Mesenchymal stem cell (in vitro differentiated cells and primary cell): ENCODE measurements at places on chromosomes 3 and 15.

DNA sequence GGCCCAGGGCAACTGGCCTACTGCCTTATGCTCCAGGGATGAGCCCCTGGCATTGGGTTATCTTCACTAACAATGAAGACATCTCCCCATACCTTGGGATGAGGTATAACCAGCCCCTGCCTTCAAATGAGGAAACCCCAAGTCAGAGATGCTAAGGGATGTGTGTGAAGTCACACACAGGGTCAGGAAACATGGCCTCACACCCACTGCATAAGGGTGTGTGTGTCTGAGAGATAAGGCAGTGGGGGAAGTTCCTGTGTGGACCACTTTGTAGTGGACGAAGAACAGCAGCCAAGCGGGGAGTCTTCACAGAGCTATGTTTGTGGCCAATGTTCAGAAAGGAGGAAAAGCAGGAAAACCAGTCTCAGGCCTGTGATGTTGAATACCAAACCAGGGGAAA is 10.5 kb downstream of the ELP6 start:
- no peak for DNase-seq

- no peak for DNase-seq
Measured at GRCh38 chr3:109228391-109229080, 87.8 kb downstream of the DPPA2 start.

- no peak for DNase-seq
Measured at GRCh38 chr15:78689626-78690025, 48.6 kb upstream of the CHRNB4 start.

- no peak for DNase-seq
Measured at GRCh38 chr3:23952646-23953045, 7.6 kb downstream of the NR1D2 start.

- DNase-seq: no peak
Measured at GRCh38 chr15:52181938-52182780, 9.0 kb downstream of the GNB5 start.

DNA sequence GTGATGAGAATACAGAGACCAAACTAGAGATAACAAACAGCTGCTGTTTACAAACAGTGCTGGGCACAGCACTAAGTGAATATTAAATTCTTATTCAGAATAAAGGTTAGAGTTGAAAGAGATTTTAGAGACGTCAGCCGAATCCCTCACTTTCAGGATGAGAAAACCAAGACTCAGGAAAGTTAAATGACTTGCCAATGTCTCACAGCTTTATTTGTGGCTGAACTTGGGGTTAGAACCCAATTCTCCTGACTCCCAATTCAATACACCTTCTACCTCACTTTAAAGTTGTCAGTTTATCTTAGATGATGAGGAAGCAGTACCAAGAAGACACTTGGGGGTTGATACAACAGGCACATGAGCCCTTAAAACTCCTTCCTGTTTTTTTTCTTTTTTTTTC is 180.9 kb downstream of the GAP43 start:
- no peak for DNase-seq

DNA sequence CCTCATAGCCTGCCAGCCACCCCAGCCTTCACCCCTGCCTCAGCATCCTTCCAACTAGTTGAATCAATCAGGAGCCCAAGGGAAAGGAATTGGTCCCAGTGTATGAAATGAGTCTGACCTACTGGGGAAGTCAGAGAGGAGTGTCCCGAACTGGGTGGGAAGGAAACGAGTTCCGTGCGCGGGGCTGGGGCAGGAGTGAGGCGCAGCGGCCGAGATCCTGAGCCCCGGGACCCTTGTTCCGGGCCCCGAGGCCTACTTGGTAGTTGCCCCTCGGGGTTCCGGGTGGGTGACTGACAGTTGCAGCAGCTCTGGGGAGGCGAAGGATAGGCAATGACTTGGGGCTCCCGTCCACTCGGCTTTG is 1.1 kb upstream of the PLCL2 start:
- DNase-seq: no peak

GRCh38 chr15:91921843-91922198 is 68.3 kb downstream of the SLCO3A1 start:
- DNase-seq: no peak

DNA sequence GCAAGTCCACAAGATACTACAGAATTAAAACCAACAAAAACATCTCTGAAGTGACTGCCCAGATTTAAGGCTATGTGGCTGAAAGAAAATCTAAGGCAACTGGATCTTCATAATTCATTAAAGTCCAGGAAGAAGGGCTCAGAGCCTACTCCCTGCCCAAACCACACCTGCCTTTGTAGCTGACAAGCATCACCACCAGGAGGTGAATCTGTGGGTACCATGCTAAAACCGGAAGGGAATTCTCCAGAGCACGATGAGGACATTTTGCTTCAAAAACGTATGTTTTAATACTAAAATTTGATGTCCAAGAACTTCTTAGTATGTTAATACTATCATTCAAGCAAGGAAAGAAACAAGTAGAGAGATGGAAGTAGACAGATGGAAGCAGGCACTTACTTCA is 495.9 kb upstream of the NECTIN3 start:
- DNase-seq: no peak

DNA sequence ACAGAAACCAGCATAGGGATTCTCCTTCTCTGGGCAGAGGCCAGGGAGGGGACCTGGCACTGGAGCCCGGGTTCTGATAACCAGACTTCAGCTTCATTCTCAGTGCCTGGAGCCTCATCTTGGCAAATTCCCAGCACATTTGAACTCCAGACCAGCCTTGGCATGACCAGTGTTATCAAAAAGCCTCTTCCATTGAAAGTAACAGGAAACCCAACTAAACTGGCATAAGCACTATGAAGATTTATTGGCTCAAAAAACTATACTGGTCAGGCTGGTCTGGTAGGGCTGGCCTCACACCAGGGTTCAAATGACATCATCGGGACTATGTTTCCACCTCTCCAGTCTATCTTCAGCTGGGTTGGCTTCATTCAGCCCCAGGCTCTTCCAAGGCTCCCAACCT is 48.1 kb upstream of the THUMPD3 start:
- DNase-seq: no peak

DNA sequence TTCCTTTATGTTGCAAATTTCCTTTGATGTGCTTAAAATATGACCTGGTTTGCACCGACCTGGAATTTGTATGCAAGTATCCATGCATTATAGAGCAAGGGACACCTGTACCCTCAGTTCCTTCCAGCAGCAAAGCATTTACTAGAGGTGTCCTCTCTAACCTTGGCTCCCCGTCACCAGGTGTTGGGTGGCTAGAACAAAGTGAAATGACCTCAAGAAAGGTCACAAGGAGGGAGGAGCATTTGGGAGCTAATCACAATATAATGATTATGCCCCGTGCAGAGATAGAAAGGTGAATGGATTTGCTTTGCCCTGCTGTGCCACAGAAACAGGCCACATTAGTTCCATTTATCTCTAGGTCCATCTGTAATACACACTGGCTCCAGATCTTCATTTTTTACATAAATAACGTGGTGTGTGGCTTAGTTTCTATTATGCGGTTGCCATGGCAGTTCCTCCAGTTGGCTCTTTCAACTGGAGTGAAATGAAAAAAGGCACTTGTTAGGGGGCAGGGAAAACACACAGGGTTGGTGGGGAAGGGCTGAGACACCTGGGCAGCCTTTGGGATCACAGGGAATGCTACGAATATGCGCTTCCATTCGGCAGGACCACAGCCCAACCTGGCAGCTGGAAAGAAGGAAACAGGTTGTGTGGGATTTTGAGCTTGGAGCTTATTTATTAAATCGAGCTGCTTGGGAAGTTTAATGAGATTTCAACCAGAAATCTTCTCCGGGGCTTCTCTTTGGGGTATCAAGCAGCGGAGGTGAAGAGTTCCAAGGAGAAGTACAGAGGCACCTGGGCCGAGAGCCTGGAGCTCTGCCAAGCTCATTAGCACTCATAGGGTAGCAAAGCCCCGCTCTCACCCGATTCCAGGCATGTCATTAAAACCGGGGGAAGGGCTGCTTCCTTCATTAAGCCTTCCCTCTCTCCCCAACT is 233.5 kb upstream of the ST8SIA2 start:
- no peak for DNase-seq

DNA sequence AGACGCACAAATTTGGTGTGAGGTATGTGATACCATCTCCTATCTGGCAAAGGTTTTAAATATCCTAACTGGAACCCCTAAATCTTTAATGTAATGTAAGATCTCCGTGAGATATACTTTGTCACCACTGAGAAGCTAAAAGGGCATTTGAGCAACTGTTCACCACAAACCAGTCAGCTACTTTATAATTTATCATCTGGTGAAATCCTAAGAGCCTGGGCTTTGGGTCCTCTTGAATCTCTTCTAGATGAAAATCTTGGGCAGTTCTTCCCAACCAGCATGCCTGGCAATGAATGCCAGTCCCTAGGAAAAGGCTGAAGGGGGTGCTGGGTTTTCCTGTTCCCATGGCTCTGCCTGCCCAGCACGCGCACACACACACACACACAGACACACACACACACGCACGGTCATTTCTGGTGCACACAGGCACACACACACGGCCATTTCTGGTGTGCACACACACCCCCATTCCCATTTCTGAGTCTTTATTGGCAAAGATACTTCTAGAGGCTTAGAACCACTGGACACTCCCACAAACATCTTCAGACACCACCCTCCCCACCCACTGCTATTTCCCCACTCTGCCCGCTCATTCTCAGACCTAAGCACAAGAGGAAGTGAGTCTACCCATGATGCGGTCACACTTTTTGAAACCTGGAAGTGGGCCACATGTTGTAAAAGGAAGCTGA is 72.6 kb downstream of the MYO1E start:
- peak; percentile 98 for DNase-seq

- no peak for DNase-seq
Measured at GRCh38 chr3:175977968-175978752, 1119.0 kb downstream of the NAALADL2 start.

DNA sequence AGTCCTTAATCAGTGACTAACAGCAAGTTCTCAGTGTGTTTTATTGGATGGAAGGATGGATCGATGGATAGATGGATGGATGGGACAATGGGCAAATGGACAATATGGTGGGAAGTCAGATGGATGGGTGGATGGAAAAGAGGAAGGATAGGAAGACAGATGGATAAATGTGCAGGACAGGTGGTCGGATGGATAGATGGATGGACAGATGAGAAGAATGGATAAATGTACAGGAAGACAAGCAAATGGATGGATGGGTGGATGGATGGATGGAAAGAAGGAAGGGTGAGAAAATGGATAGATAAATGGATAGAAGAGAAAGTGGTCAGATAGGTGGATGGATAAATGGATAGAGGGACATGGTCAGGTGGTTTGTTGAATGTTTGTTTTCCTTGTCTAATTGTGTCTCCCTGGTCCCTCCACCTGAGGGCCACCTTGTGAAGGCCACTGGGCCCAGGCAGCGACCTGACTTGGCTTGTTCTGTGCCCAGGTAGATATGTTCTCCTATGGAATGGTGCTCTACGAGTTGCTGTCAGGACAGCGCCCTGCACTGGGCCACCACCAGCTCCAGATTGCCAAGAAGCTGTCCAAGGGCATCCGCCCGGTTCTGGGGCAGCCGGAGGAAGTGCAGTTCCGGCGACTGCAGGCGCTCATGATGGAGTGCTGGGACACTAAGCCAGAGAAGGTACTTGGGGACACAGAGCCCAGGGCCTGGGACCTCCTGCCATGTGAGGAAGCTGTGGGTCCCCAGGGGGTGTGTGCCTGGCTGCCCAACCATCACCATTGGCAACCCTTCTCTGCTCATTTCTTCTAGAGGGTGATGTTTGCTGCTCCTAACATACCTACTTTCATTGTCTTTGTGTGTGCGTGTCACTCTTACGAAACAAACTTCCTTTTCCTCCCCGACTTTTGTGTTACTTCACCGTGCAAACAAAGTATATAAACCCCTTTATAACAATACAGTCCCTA is 137.5 kb downstream of the LRRK1 start:
- no peak for DNase-seq

DNA sequence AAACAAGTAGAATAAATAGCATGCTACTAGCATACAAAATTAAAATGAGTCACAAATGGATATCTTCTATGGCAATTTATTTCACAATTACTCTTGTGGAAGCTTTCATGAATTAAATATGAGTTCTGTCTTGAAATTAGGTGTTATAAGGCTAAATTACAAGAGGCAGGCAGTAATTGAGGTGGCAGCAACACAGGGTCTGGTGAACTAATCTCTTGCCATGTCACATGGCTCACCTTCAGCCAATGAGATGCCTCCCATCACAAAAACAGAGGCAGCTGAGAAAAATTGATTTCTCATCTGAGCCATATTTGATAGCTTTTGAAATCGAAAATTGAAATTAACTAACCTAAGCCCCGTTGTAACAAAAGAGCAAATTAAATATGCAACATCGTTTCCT is 268.8 kb downstream of the NR2F2 start:
- DNase-seq: no peak

- no peak for DNase-seq
Measured at GRCh38 chr15:44216958-44217357, 21.9 kb upstream of the FRMD5 start.

DNA sequence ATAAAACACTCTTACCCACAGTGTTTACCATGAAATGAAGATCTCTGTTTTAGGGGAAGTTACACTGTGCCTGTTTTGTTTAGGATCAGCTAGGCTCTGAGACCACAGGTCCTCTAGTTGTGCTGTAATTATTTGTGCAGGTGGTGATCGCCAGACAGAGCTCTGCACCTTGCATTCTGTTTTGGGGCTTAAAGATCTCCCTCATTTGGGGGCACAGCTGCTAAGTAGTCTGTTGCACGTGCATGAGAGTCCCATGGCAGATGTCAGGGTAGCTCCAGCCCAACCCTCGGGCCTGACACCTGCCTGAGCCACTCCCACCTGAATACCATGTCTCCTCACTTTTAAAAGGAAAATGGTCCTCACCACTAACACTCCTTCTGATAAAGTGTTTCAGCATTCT is 12.4 kb downstream of the C3orf20 start:
- no peak for DNase-seq

- DNase-seq: no peak
Measured at GRCh38 chr3:130509008-130509407, 8.0 kb upstream of the COL6A6 start.

- DNase-seq: no peak
Measured at GRCh38 chr3:115361806-115362205, 214.7 kb upstream of the ZBTB20 start.

- no peak for DNase-seq
Measured at GRCh38 chr15:49964551-49964950, 154.5 kb downstream of the ATP8B4 start.

DNA sequence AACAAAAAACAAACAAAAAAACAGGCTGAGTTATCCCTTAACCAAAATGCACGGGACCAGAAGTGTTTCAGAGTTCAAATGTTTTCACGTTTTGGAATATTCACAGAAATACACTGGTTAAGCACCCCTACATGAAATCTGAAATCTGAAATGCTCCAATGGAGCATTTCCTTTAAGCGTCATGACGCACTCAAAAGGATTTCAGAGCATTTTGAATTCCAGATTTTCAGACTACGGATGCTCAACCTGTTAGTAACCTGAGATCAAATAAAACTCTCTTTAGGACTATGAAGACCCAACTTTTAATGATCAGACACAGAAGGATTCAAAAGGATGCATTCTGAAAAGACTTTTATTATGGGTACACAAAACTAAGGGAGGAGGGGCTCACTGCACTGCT is 9.6 kb downstream of the CLPX start:
- no peak for DNase-seq
